ENCODE measurements at places on chromosomes 12 and 14.

- DNase-seq, result no peak
These were observed 48.0 kb upstream of the C14orf180 start for GRCh38 chr14:104531421-104532190.

GRCh38 chr12:57343703-57344378 lies 87.0 kb downstream of the R3HDM2 start:
- DNase-seq, result no peak

- DNase-seq, result no peak
These were observed 78.8 kb downstream of the PAPOLA start for GRCh38 chr14:96581026-96581425.

GRCh38 chr14:56753396-56753795 lies 56.9 kb downstream of the OTX2 start:
- no peak for DNase-seq

GRCh38 chr14:63192085-63192484 lies 12.2 kb upstream of the RHOJ start:
- DNase-seq, result no peak

DNA sequence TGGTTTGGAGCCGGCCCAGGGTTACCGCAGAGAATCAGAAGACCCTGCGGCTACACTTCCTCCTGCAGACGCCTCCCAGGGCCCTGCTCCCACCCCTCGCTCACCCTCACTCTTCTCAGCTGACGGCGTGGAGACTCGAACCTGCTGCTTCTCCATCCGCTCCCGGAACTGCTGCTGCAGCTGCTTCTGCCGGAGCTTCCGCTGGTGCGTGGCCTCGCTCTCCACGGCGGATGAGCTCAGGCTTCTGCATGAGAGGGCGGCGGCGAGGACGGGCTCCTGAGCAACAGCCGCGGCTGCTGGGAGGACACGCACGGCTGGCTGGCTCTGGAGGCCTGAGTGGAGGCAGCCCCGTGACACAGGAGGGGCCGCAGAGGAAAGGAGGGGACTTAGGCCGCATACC lies 33.3 kb downstream of the RAD52 start:
- DNase-seq, result no peak

DNA sequence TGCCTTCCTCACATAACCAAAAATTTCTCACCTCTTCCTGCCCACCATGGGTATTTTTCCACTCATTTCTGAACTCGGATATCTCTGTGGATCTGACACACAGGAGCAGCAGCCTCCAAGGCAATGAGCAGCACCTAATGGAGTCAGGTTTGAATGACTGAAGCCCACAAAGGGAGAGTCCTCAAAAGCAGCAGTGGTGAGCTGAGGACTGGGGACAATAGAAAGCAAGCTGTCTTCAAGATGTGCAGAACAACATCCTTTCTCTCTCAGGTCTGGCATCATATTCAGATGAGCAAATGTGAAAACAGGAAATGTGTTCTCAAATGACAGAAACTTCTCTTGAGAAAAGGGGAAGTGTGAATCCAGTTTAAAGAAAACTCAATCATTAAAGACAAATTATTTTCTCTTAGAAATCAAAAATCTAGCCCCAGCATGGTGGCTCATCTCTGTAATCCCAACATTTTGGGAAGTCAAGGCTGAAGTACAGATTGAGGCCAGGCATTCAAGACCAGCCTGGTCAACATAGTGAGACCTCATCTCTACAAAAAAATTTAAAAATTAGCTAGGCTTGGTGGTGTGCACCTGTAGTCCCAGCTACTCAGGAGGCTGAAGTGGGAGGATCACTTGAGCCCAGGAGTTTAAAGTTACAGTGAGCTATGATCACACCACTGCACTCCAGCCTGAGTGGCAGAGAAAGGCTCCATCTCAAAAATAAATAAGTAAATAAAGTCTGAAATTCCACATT lies 54.2 kb downstream of the C12orf42 start:
- no peak for DNase-seq

- no peak for DNase-seq
These were observed 23.2 kb upstream of the PTGDR start for GRCh38 chr14:52244328-52244727.

DNA sequence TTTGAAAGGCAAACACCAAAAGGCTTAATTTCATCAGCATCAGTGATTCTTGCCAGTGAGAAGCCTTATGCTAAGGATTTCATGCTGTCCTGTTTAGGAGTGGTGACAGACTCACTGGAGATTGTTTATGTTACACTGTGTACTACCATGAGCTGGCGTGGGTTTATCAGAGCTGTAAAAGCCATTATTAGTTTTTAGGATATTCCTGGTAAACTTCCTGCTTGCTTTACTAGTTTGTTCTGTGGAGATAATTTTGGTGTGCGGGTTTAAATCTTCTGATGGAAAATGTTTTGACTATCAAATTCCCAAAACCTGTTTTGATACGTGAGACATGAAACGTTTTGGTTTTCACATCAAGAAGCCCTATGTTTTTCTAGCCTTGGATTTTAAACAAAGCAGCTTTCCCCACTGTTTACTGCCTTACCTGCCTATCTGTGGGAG lies 15.2 kb downstream of the PPFIBP1 start:
- DNase-seq, result no peak

DNA sequence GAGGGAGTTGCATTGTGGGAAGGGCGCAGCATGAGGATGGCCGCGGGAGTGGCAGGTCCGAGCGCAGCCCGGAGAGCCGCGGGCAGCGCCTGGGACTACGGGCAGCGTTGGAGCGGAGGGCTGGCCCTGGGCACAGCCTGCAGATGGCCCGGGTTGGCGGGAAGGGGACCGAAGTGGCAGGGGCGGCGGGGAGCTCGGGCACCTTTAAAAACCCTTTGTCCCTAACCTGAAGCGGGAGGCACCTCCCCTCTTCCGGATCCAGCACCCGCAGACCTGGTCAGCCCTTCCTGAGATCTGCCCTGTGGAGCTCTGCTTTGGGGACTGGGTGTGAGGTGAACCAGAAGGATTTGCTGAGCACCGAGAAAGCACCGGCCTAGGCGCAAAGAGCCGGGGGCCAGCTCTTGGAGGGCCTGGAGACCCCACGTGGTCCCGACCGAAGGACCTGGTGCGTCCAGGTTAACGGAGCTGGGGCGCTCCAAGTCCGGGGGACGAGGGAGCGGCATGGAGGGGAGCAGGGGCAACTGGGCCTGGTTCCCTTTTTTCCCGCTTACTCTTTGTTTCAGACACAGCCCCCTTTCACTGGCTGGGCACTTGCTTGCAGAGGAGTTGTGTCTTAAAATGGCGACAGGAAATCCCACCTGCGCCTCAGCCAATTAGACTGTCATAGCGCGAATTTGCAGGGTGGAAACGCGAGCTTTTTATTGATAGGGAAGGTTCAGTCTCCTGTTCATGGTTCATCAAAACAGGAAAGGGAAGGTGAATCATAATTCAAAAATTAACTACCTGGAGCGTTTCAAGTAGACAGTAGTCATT lies 792 bp upstream of the SLC38A1 start:
- DNase-seq, result no peak

DNA sequence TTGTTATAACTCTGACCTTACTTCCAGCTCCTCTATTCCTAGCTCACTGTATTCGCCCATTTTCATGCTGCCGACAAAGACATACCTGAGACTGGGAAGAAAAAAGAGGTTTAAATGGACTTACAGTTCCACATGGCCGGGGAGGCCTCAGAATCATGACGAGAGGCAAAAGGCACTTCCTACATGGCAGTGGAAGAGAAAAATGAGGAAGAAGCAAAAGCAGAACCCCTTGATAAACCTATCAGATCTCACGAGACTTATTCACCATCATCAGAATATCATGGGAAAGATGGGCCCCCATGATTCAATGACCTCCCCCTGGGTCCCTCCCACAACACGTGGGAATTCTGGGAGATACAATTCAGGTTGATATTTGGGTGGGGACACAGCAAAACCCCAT lies 14.5 kb upstream of the PHC1 start:
- DNase-seq, result no peak

DNA sequence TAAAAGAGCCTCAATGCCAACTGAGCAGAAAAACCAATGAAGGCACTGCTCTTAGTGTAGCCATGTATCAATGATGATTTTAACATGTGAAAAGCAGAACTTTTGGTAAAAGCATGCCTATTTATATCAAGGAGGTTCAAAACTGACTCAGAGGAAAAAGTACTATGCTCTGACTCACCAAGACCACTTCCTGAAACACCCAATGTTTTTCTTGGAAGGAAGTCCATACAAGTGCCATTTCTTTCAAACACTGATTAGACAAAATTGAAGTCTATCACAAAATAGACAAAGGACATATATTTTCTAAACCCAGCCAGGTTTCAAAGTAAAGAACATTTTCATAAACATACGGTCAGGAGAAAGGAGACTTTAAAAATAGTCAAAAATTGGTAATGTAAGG lies 88.6 kb downstream of the EPS8 start:
- no peak for DNase-seq

DNA sequence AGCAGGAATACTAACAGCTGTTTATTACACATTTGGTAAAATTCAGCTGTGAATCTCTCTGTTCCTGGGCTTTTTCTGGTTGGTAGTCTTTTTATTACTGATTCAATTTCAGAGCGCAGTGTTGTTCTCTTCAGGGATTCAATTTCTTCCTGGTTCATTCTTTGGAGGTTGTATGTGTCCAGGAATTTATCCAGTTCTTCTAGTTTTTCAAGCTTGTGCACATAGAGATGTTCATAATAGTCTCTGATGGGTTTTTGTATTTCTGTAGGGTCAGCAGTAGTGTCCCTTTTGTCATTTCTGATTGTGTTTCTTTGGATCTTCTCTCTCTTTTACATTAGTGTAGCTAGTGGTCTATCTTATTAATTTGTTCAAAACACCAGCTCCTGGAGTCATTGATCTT lies 9.1 kb upstream of the OR6C76 start:
- no peak for DNase-seq

DNA sequence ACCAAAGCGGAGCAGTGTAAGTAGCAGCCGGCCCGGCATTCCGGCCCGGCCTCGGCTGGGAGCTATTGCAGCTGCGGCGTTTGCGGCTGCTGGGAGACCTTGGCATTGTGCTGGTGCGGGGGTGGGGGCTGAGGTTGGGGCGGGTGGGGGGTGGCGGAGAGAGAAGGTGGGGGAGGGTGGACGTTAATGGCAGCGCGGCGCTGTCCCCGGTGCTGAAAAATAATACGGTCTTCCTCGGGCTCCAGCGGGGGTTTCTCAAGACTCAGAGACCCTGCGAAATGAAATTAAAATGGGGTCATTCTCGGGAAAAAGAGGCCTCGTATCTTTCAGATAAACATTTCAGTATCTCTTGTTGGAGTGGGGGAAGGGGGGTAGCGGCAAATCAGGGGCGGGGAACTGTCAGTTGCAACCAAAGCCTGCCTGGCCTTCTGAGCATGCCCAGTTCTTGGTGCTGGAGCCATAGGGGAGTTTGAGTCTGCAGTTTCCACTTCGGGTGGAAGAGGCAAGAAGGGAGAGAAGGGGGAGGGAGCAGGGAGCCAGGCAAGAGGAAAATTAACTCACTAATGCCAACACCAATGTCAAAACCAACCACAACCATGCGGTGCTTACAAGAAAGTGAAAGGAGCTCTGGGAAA lies 414 bp downstream of the UNC79 start:
- DNase-seq, result peak; percentile 76

DNA sequence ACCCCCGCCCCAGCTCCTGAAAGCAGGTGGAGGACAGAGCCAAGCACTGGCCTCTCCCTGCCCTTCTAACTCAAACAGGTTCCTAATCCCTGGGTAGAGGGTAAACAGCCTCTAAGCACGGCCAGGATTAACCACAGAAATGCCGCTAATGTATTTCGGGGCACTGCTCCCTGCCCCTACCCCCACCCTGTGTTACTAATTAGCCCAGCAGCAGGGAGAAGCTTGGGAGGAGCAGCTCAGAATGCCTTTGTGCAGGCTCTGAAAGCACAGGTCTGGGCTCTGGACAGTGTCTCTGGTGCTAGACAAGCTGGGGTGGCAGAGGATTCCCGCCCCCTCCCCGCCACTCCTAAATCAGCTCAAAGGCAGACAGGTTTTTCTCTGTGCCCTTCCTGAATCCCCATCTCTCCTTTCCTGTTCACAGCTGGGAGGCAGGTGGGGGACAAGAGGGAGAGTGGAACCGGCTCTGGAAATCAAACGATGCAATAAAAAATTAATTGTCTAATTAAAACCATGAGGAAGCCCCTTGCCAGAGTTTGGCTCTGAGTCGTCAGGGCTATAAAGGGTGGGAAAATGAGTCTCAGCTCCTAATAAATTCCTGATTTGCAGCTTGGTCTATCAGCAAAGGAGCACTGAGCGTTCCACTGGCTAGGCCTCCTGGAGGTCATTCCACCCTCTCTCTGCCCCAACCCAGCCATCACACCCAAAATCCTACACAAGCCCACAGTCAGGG lies 53.0 kb downstream of the SMUG1 start:
- DNase-seq, result no peak

- no peak for DNase-seq
These were observed 77.7 kb upstream of the SLC38A2 start for GRCh38 chr12:46450279-46450748.

GRCh38 chr12:24268663-24269186 lies 319.3 kb upstream of the SOX5 start:
- DNase-seq, result no peak

DNA sequence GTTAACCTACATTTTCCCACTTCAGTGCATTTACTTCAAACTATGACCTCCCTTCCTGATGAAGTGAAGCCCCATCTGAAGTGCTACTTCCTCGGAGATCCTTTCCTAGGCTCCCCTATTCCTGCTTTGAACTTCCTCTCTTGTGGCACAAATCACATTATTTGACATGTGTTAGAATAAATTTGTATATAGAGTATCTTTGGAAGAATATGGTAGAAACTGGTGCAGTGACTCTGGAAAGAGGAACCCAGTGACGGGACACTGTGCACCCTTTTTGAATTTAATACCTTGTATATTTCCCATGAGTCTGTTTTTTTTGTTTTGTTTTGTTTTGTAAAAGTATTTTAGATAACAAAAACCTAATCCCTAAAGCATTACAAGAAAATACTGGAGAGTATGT lies 66.4 kb upstream of the SRSF5 start:
- no peak for DNase-seq

DNA sequence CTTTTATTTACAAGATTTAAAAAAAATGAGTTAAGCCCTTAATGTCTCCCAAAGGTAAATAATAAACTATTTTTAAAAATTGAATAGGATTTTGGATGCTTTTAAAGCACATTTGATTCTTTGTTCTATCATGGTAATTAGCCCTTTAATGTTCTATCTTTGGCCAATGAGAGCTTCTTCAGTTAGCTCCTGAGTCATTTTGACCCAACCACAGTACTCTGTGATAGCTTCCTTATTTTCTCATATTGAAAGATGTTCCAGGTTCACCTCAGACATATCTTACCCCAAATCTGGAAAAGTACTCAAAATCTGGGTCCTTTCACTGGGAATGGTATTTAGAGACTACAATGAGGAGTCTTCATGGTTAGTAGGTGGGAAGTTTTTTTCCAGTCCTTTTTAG lies 98.0 kb downstream of the MYRFL start:
- DNase-seq, result no peak

GRCh38 chr14:101353422-101353821 lies 207.9 kb upstream of the DIO3 start:
- no peak for DNase-seq

DNA sequence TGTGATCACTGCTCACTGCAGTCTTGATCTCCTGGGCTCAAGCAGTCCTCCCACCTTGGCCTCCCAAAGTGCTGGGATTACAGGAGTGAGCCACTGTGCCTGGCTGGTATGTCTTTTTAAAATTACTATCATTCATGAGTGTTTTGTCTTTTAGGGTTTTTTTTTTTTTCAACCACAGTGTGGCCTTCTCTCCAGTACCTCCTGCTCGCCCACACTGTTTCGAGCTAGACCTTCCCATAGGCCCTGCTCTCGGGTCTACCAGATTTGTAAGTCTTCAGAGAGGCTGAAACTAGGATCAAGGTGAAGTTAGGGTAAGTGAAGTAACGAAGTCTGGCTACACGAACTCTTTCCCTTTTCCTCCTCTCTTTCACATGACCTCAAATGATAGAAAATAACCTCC lies 1.5 kb downstream of the BIN2 start:
- DNase-seq, result no peak
